Stromal cell of bone marrow (primary cell): ENCODE measurements at places on chromosomes 6 and 20.

GRCh38 chr20:3082306-3082951 lies 2.1 kb downstream of the AVP start:
- no peak for DNase-seq

GRCh38 chr20:58054780-58055373 lies 173.6 kb downstream of the ANKRD60 start:
- DNase-seq, result no peak

GRCh38 chr6:73566954-73567591 lies 46.2 kb upstream of the EEF1A1 start:
- peak; percentile 47 for DNase-seq

DNA sequence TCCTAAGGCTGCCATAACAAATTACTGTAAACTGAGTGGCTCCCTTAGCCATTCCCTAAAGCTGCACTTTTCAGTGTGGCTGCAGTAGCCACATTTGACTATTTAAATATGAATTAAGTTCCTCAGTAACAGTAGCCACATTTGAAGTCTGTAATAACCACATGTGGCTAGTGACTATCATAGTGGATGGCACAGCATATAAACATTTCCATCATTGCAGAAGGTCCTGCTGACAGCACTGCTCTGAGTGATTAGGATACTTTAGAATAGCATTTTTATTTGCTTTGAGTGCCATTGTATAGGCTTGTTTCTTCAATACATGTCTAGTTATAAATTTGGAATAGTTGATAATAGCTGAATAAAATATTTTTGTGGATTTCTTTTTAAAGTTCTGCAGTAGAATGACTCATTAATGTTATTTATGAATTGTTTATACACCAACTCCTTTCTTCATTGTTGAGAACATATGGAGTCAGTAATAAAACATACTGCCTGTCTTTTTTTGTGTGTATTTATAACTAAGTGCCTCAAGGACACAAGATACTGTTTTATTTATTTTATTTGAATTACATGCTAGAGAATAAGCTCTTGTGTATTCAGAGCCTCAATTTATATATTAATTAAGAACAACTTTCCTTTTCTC lies 217.2 kb downstream of the CDKAL1 start:
- no peak for DNase-seq

DNA sequence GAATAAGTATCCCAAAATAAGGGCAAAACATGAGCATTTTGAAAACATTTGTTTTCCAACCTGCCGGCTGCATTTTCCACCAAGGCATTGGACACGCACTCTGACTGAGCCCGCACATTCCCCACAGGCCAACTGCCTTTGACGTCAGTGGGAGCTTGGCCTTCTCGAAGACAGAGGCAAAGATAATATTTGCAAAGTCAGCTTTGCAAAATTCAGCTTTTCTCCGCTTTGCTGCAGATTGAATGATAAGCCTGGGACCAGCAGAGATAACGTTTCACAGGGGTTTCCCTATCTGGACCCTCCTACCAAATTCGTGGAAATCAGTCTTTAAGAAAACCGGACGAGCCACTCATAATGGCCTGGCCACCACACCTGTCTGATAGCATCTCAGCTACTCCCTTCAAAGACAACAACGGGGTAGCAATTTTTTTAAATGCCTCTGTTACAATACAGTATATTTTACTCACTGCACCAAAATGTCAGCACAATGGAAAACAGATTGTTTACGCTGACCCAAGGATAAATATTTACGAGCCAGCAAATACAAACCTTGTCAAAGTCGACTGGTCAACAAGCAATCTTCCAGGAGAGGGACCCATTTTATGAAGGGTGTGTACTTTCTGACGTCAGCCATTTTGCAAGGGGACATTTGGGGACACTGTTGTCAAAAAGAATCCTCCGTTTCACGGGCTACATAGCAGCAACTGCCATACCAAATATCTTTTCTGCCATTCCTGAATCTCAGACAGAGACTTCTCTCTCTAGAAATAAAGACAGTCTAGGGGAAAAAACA lies 100.5 kb downstream of the TFAP2A start:
- DNase-seq, result no peak

GRCh38 chr6:111788379-111789276 lies 84.6 kb downstream of the FYN start:
- no peak for DNase-seq

GRCh38 chr20:49282584-49283171 lies 4.8 kb upstream of the ZNFX1 start:
- no peak for DNase-seq

DNA sequence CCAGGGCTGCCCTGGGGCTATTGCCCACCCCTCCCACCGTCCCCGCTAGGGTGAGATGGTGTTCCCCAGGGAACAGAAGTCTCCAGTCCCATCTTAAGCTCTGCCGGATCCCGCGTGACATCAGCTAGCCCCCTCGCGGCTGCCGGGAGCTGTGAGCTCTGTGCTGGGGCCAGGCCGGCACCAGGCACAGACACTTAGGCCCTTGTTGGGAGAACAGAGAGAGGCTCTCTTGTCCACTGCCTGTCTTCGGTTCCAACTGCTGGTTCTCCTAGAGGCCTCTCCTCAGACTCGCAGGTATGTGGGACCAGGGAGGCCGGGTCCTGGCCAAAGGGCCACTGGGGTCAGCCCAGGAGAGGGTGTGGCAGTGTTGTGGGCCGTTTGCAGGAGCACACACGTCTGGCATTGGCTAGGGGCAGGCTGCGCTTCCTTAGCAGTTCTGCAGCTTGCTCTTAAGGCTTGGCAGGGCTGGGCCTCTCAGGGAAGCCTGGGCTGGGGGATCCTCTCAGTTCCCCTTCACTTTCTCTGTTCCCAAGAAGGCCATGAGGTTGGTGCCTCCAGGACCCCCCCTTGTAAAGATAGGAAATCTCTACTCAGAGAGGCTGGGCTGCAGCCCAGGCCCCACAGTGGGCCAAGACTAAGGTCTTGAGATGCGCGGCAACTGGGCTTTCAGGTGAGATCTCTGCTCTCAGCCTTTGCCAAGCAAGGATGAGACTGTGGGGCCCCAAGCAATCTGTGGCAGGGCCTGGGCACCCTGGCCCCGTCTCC lies 6.3 kb downstream of the SGK2 start:
- no peak for DNase-seq

DNA sequence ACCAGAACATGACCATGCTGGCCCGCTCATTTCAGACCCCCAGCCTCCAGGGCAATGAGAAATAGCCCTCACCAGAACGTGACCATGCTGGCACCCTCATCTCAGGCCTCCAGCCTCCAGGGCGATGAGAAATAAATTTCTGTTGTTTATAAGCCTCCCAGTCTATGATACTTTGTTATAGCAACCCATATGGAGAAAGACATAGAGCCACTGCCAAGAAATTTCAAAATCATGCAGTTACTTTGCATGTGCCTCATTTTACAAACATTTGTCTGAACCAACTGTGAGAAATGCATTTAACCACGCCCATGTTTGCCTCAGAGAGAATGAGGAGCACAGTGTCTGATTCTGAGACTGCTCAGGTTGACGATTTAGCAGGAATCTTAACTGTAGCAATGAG lies 15.5 kb downstream of the CYP39A1 start:
- peak; percentile 83 for DNase-seq

GRCh38 chr20:4661191-4661590 lies 60.5 kb upstream of the PRND start:
- no peak for DNase-seq

GRCh38 chr20:10002866-10003265 lies 31.9 kb upstream of the ANKEF1 start:
- DNase-seq, result no peak

- DNase-seq, result no peak
These were observed 22.3 kb downstream of the TPBG start for GRCh38 chr6:82385961-82386360.

- peak; percentile 13 for DNase-seq
These were observed 153.1 kb downstream of the GMPR start for GRCh38 chr6:16391451-16391912.

DNA sequence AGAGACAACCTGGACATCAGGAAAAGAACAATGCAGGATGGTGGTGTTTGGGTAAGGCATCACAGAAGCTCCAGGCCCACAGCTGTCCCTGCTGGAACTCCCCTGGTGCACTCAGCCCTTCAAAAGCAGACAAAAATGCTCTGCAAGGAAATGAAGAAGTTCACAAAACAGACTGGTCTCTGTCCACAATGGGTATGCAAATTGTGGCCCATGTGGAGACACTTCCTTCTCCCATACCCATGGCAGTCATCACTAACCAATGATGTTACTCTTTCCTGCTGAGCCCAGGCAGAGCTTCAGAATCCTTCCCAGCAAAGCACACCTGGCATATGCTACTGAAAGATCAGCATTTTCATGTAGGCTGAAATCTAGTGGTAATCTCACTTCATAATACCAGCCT lies 42.6 kb upstream of the PXDC1 start:
- no peak for DNase-seq
